ENCODE measurements at places on chromosomes 12 and 14.

- no peak for DNase-seq
Measured at GRCh38 chr12:39915249-39915648, 190.6 kb downstream of the SLC2A13 start.

DNA sequence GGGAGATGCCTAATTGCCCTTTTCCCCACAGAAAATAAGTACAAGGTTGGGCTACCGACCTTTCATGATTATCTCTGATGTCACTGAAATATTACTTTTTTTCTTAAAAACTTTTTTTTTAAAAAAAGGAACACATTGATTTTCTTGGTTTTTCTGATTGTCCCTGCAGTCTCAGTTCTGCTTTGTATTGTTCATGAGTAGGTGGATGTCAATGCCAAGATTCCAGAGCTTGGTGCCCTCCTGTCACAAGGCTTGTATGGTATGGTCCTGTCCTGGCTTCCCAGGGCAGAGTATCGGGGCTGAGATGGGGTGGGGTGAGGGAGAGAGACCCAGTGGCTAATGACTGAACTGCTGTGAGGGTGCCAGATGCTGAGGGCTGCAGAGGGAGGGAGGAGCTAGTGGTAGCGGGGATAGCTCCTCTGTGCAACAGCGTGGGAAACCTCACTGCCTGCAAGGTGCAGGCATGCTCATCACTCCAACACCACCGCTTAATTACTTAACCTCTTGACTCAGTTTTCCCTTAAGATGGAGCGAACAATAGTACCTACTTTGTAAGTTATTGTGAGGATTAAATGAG is 4.4 kb upstream of the CTDSP2 start:
- no peak for DNase-seq

DNA sequence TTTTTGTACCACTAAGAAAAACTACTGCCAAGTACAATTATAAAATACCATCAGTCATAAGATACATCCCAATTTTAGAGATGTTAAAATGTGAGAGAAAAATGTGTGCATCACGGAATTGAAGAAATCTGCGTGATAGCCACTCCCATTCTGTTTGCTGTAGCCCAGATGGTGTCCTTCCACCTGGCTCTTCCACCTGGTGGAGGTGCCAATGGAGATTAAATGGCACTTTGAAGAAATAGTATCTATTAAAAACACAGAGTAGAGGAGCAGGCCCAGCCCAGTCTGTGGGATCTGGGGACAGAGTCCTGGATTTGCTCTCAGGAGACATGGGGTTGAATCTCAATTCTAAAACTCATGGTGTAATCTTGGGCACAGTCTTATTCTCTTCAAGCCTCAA is 35.5 kb downstream of the TSPAN11 start:
- DNase-seq, result no peak

GRCh38 chr14:89614009-89614691 is 197.1 kb upstream of the FOXN3 start:
- no peak for DNase-seq

- DNase-seq, result peak; percentile 11
Measured at GRCh38 chr12:16076557-16076956, 165.4 kb downstream of the DERA start.

DNA sequence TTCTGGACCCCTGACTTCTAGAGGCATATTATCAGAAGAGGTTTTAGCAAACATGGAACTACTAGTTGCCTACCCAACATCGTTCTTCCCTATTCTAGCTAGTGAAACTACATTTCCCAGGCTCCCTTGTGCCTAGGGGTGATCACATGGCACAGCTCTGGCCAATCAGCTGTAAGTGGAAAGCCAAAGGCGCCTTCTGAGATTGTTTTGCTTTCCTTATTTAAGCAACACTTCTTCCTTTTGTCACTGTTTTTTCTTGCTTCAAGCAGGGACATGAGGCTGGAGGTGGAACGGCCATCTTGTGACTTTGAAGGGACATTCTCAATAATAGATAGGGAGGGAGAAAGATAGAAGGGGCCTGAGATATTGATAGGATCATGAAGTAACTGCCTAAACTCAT is 136.7 kb downstream of the ZNF664 start:
- no peak for DNase-seq

DNA sequence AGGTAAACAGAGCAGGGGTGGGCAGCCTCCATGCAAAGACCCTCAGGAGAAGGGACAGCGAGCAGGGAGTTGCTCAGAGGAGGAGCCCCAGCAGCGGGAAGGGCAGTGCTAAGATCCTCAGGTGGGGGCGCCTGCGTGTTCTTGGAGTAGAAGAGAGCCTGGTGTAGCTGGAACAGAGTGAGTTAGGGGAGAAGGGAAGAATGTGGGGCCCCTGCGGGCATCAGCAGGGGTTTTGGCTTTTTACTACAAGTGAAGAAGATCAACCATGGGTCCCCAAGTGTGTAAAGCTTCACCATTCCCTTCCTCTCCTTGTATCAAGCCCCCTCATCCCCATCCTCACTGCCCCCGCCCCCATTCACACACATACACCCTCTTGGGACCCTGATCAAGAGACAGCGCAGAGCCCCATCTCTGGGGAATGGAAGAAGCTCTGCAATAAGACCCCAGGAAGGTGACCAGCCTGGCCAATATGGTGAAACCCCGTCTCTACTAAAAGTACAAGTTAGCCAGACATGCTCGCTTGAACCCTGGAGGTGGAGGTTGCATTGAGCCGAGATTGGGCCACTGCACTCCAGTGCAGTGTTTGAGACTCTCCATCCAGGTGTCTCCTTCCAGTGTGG is 10.2 kb upstream of the TMEM119 start:
- DNase-seq, result no peak

GRCh38 chr12:117067016-117067415 is 32.2 kb downstream of the TESC start:
- no peak for DNase-seq

DNA sequence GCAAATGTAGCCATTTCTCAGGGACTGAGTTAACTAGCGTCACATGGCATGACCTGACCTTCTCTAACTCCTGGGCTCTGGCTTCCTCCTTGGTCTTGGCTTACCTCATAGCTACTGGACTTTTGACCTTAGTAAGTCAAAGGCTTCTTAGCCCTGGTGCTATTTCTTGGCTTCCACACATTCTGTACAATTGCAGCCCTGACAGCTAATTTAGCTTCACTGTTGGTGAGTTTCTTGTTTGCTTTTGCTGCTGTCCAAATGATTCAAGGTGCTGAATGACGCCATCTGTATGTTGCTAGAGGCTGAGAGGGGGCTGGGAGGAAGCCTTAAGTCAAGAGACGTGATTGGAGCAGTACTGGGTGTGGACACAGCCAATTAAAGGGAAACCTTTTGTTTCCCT is 202.7 kb downstream of the PRKD1 start:
- peak; percentile 56 for DNase-seq

DNA sequence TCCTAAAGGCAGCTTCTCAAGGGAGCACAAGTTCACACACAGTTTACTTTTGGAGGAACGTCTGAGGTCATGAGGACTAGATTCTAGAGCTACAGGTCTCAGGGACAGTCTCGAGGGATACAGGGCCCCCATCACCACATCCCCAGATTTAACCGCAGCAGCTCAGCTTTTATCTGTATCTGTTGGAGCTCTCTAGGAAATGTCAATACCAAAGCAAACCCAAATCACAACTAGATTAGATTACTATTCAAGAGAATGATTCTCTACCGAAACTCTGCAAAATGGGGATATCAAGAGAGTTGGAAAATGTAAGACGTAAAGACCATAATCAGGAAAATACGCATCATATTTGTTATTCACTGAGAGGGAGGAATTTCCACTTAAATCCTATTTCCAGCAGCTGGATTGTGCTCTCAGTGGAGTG is 4.0 kb upstream of the MYRFL start:
- DNase-seq, result no peak

DNA sequence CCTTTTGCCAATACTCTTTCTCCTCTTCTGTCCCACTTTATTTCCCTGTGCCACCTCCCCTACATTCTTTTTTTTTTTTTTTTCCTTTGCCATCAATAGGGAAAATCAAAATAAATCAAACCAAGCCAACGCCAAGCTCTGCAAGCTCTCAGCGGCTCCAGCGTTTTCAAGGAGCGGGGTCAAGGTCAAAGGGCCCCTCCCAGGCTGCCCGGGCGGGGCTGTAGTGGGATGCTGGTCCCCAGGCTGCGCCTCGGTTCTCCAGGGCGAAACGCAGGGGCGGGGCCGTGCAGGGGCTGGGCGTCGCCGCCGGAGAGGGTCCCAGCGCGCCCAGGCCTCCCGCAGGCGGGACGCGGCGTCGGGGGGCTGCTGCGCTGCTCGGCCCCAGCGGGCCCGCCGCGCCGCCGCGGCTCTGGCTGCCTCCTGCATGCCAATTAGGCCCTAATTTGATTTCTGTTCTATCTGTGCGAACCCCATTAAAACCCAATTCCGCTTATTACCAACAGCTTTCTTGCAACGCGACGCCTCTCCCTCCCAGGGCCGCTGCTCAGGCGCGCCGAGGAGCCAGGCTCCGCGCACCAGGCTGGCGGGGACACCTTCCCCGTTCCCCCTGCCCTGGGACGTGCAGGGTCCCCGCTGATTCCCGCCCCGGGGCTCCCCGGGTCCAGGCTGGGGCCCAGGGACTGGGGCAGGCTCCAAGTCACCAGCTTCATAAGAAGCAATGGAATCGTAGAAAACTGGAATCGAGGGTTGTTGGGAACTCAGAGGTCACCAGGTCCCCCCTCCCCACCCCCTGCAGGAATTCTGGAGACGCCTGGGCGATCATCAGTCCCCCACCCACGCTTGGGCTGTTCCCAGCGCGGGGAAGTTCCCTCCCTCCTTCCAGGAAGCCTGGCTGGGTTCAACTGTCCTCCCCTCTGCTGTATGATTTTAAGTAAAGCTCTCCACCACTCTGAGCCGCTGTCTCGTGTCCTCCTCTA is 50.7 kb upstream of the MAP1LC3B2 start:
- DNase-seq, result no peak

GRCh38 chr12:109773384-109774011 is 59.7 kb downstream of the TRPV4 start:
- DNase-seq, result no peak

DNA sequence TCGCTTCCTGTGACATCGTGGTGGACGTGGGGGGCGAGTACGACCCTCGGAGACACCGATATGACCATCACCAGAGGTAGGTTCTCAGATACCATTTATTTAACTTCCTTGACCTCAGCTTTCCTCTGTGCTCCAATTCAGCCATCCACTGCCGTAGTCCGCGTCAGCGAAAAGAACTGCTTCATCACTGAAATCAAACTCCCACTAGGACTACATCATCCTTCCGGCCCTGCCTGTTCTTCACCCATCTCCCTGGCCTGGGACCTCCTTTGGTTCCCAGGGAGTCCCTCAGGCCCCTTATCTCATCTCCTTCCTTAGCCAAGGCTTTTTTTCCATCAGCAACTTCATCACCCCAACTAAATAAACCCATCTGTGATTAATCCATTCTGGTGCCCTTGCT is 692 bp downstream of the MYG1 start:
- peak; percentile 29 for DNase-seq

GRCh38 chr12:70264067-70264867 is 21.0 kb downstream of the CNOT2 start:
- no peak for DNase-seq

- DNase-seq, result peak; percentile 79
Measured at GRCh38 chr12:45231515-45232145, 15.7 kb downstream of the ANO6 start.

All from astrocyte of the spinal cord (primary cell).